DND-41 (cell line): ENCODE measurements at places on chromosomes 3 and 15.
A peak's percentile ranks its signal among the peaks of the same experiment; 100 is the strongest.

GRCh38 chr3:108629974-108630373 lies 40.5 kb downstream of the DZIP3 start:
- no peak for DNase-seq

GRCh38 chr3:153835540-153835939 lies 285.6 kb upstream of the ARHGEF26 start:
- DNase-seq: no peak

DNA sequence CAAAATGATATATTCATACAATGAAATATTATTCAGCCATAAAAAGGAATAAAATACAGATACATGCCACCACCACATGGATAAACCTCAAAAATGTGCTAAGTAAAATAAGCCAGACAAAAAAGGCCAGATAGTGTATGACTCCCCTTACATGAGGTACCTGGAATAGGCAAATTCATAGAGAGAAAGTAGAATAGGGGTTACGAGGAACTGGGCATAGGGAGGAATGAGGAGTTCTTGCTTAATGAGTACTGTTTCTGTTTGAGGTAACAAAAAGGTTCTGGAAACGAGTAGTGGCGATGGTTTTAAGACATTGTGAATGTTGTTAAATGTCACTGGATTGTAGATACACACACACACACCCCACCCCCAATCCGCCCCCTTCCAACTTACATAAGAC lies 8.2 kb downstream of the RAF1 start:
- DNase-seq: no peak

DNA sequence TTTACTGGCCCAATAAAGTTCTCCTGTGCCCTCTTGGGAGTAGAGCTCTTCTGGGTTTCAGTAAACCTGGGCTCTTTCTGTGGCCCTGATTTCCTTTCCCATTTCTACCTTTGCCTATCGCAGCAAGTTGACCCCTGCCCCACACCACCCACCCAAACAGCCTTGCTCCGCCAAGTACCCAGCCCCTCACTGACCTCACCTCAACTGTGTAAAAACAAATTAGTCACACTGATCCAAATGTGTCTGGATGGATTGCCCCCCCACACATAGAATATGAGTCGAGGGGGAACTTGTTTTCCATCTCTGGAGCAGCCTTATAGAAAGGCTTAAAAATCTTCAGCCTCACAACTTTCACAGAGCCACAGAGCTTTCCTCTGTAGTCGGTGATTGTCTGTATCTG lies 28.6 kb upstream of the VEPH1 start:
- no peak for DNase-seq

DNA sequence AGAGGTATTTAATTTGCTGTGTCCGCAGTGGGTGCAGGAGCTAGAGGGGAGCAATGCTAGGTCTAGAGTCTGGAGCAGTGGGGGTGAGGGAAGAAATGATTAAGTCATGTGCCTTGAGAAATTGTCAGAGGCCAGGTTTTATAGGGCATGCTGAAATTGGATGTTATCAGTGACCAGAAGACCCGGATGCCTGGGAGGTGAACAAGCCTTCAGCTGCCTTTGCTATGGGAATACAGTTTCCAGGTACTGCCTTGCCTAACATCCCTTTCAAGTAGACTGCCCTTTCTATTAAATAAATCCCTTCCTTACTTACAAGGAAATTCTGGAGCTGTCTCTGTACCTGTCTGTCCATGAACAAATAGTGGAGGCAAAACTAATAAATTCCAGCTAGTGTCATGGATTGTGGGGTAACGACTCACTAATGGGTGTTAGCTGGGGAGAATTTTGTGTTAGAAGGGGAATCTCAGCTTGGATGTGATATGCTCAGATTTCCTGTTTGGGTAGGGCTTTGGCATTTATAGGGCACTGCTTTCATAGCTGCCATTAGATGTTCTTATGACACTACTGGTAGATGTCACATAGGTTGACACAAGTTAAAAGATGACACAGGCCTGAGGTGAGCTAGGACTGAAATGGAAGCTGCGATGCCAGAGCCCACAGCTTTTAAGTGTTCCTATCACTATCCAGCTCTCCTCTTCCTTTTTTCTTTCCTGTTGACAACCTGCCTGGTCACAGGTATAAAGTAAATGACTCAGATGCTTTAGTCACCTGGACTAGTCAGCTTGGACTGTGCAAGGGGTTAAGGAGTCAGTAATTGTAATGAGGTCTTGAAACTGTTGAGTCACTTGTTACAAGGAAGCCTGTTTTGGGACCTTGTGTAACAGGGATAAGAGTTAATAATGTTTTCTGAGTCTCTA lies 21.3 kb downstream of the CHD2 start:
- no peak for DNase-seq

- no peak for DNase-seq
Measured at GRCh38 chr3:97301114-97301513, 463.4 kb upstream of the ARL6 start.

- peak; percentile 64 for DNase-seq
Measured at GRCh38 chr3:57158813-57159738, 6.1 kb downstream of the IL17RD start.

DNA sequence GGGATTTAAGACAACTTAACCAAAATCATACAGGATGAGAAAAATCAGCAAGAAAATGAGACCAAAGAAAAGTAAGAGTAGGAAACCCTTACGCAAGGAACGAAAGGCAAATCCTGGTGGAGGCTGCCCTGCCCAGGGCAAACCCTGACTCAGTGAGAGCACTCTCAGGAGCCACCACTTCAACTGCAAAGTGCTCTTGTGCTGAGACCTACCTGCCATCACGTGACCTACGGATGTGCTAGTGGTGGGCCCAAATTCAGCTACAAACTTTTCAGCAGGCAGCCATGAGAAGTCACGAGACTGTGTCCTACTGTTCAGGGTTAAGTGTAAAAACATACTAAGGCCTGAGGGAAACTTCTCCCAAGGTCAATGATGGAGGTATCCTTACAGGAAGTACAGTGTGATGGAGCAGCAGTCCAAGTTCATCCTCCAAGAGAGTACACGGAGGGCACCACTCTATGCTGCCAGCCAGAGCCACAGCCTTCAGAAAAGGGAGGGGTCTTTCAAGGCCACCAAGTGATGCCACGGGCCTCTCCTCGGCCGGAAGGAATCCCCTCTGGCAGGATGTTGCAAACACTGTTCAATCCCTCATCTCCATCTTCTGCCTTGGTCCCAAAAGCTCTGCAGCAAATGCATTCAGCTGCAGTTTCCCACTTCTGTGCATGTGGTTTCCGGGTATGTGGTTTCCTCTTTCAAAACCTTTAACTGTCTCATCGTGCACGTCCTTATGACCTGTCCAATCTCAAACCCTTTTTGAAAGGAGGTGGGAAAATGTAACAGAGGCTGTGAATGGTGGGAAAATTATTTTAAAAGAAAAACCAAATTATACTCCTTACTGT lies 9.5 kb downstream of the CHSY1 start:
- peak; percentile 83 for DNase-seq

DNA sequence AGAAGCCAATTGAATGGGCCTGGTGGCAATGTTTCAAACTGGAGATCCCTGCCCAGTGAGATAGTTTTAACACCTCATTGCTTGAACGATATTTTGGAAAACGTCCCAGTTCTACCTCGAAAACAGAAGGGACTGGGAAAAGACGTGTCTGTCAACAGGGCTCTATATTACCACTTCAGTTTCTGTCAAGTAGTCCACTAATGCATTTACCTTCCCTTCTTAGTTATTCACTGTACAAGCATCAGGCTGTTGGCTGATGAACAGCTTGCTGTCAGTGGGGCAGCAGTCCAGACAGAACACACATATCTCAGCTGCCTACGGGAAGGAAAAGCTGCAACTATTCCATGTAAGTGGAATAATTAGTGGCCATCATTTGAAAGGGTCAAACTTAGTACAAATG lies 794.7 kb upstream of the GBE1 start:
- no peak for DNase-seq

- DNase-seq: no peak
Measured at GRCh38 chr3:11479221-11479620, 164.5 kb downstream of the VGLL4 start.

DNA sequence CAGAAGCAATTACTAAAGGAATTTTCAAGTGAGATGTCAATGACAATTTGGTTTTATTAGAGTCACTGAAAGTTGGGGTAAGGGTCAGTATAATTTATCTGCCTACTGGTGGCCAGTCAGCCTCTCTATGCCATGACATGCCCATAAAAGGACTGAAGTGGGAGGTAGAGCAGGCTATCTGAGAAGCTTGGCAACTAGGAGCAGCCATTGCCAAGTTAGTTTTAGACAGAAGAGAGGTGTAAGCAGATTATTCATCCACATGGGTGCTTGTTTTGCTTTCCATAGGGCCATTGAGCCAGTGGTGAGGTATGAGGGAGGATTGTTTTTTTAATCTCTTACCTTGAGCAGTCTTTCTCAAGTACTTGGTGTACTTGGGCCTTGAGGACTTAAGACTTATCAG lies 8.1 kb upstream of the RBP1 start:
- no peak for DNase-seq

DNA sequence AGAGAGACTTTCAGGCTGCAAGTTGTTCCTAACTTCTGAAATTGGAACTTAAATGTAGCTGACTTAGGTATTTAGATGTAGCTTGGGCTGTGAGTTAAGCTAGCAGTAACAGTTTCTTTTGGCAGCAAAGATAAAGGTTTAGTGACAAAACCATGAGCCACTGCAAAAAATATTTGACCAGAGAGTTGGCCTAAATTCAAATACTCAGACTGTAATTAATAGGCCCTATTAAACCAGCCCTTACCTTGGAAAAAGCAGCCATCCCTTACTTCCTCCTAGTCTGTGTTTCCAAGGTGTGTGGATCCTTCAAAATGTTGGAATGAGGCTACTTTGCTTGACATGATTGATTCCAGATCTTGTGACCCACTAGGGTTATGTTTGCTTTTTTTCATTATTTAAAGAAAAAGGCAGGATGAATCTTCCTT lies 8.2 kb downstream of the TPM1 start:
- no peak for DNase-seq
